ENCODE measurements at places on chromosomes 7 and 10.

GRCh38 chr7:45593877-45594276 lies 19.7 kb downstream of the ADCY1 start:
- DNase-seq, result no peak

DNA sequence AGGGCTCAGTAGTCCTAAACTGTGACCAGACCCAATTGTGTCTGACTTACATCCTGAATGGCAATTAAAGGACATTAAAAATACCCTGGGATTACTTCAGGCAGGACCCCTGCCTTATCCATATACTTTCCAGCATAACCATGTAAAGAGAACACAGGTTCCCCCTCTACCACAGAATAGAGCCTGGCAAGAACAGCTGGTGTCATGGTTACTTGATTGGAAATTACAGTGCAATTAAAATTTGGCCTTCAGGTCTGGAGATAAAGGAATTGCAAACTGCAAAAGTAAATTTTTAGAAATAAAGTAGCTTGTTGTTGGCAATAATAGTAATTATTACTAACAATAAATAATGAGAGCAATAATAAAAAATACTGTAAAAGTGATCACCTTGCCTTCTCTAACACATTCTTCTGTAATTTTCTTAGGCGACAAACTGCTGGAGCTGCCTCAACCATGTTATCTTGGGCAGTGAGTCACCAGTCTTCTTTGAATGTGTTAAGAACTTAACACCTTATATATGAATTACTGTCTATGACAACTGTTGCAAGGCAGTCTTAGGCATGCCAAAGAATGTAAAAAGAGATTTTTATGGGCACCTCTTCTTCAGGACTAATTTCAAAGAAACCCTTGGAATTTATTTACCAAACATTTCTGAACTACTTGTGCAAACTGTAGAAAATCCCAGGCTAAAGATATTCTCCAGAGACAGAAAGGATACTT lies 53.7 kb downstream of the HIBADH start:
- no peak for DNase-seq

GRCh38 chr7:19958309-19958896 lies 185.0 kb upstream of the TMEM196 start:
- DNase-seq, result no peak

- DNase-seq, result no peak
Observed at GRCh38 chr10:114684084-114684821, 26.2 kb upstream of the ABLIM1 start.

DNA sequence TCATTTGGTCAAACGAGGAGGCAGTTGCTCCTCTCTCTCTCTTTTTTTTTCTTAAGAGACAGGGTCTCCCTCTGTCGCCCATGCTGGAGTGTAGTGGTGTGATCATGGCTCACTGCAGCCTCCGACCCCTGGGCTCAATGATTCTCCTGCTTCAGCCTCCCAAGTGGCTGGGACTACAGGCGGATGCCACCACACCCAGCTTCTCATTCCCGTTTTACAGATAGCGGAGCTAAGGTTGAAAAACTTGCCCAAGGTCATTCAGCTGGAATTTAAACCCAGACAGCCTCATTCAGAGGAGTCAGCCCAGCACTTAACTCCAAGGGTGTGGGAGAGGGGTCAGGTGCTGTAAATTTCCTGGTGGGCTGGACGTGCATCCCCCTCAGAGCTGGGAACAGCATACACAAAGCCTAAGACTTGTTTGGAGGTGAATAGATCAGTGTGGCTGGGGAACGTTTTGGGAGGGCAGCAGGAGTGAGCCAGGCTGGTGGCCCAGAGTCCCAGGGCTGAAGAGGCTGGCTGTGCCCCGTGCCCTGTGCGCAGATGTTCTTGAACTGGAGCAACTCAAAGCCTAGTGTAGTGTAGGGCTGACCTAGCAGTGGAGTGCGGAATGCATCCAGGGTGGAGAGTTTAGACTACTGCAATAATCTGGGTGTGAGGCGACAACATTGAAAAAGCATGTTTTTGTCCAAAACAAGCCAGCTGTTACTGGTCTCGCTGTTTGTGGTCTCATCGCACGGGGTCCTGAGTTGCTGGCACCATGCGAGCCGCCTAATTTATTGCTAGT lies 2.3 kb downstream of the HTRA1 start:
- DNase-seq, result no peak

DNA sequence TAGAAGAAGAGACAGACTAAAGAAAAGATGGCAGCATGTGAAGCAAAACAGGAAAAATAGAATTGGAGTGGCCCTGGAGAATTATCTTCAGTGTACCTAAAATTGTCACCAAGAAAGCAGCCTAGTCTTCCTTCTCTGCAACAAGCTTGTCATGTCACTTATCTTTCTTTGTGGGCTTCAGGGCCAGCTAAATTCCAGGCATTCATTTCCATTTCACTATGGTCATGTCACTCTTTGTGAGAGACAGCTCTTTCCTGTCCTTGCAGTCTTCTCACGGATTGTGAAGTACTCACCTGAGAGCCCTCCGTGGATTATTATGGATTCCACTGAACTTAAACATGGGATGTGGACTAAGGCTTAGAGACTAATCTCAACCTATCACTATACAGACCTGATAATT lies 9.0 kb upstream of the HKDC1 start:
- no peak for DNase-seq

DNA sequence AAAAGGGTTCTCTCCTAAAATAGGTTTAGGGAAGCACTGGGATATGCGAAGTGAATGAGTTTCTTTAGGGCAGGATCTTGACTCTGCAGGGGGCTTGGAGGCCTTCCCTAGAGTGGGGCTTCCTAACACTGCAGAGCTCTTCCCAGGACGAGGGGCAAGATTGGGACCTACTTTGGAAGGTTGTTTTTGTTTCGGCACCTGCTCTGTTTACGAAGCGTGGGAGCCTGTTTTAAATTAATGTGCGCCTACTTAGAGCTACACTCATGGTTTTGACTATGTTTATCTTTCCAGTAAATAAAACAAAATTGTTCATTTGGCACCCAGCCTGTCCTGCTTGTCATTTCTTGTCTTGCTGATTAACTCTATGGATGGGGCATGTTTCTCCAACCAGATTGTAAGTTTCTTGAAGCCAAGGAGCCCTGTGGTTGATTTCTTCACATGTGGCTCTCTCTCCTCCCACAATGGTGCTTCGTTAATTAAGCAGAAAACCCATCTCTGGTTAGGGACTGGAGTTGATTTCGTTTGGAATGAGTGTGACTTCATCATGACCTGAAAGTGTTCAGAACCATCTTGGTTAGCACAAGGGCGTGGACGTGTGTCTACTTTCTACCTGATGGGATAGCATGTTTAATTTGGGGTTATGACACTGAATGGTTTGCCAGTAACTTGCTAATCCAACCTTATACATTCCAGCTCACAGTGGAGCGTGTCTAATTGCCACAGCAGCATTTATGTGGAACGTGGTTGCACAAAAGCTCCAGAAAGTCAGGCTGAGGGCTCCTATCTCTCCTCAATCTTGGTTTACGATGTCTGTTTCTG lies 98.1 kb downstream of the TCF7L2 start:
- no peak for DNase-seq

DNA sequence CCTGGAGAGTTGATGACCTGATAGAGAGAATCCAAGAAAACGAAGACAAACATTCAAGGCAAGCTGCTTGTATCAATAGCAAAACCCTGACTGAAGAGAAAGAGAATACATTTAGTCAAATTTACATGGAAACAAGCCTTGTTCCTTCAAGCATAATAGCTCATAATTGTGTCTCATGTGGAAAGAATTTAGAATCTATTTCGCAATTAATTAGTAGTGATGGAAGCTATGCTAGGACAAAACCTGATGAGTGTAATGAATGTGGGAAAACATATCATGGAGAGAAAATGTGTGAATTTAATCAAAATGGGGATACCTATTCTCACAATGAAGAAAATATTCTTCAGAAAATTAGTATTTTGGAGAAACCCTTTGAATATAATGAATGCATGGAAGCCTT lies 18.0 kb downstream of the RBAK start:
- no peak for DNase-seq

DNA sequence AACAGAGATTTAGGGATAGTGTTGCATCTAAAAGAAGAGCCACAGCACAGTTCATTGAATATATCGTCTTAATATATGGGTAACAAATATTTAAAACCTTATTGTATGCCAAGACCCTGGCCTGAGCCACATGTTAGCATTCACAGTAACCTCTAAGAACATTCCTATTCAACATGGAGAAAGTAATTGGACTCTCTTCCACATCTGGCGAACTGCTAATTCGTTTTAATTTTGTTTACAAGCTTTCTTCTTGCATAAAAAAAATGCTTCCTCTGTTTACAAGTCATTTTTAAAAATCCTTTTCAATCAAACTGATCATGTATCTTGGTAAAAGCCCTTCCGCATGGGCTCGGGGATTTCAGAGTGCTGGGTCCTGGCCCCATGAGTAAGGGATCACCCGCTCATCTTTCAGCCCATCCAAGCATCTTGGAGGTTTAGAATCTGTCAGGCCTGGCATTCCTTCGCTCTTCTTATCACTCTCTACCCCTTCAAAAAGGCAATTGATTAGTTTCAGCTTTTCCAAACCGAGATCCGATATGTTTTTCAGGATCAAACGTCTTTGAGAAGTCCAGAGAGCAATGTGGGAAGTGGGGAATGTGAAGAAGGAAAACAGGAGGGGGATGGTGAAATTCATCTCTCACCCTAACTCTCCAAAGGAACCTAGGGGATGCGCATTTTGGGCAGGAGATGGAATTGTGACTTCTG lies 7.3 kb downstream of the TWIST1 start:
- DNase-seq, result no peak
